Left kidney (tissue), 8 donors: ENCODE measurements at places on chromosomes 13 and 19. TPM values are rescaled to one million over a fixed set of nuclear protein-coding genes. Genes with fewer than 3 reads are reported as not detected.
A peak's percentile ranks its signal among the peaks of the same experiment; 100 is the strongest.

Gene SIGLECL1
- polyA plus RNA-seq, result not detected

Gene FLT3
- 0.22 TPM for polyA plus RNA-seq

Gene SIGLEC12
- polyA plus RNA-seq, result 0.10 TPM

Gene ZNF556
- polyA plus RNA-seq, result 1.0 TPM

Gene YJEFN3
- polyA plus RNA-seq, result 11.6 TPM

DNA sequence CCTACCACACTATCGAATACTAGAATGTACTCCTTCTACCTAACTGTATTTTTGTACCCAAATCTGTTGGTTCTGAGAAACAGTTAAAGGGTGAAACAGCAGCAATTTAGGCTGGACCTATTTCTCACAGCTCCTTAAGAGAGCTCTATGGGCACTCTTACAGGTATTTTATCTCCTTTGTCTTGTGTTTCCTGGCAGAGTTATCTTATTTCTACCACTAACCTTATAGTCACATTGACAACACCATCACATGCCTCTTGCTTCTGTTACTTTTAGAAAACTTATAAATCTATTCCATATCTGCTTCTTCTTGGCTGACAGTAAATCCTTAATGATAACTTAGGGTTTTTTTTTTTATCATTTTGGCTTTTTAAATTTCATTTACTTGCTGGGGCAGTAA, 130.7 kb downstream of the MYO16 start:
- DNase-seq, result no peak

GRCh38 chr13:96075953-96076543, 13.9 kb upstream of the HS6ST3 start:
- DNase-seq, result no peak

GRCh38 chr13:39862900-39863299, 207.4 kb downstream of the COG6 start:
- DNase-seq, result no peak

DNA sequence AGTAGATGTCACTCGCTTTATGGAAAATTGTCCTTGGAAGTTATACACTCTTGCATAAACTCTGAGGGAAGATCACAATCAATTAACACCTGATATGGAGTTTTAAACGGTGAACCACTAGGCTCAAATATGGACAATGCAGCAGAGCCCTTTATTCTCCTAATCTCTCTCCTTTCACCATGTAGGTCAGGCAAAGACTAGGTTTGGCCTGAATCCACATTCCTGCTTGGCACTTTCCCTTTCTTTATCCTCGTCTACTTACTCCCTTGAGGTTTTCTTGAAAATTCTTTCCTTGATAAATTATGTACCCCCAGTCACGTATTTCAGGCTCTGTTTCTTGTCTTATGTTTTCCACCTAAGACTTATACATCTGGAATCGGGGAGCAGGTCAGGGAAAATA, 751.7 kb downstream of the DACH1 start:
- DNase-seq, result no peak

DNA sequence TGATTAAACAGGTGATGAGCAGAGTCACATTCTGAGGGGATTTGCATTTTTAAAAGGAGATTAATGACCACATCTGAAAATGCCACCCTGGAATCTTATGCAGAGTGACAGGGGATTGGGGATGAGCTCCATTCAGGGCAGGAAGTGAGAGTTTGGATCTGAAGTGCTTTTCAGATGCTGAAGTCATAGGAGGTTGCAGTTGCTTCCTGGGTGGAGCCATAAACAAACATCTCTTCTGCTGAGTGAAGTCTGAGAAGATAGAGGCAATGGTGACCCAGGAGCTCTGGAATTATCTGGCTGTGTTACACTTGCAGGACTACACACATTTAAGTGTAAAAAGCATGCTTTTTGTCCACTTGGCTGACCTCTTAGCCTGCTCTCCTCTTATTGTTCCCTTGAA, 51.4 kb upstream of the PSG8 start:
- DNase-seq, result no peak

DNA sequence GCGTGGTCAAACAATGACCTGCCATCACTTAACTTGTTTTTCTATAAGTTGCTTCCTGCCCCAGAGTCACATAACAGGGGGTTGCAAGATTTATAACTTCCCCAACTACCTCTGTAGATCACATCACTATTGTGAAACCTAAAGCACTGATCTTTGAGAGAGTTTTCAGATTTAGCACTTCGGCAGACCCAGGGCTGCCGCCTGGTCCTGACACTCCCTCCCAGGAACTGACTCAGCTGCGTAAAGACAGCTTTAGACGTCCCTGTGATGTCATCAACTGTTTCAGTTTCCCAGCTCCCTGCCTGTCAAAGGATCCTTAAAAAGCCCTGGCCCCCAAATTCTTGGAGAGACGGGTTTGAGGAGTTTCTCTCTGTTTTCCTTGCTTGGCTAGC, 33.3 kb downstream of the IGFL2 start:
- no peak for DNase-seq

GRCh38 chr13:47237571-47237970, 340.7 kb upstream of the HTR2A start:
- DNase-seq, result no peak

GRCh38 chr19:3451451-3451866, 28.9 kb downstream of the SMIM24 start:
- DNase-seq, result no peak

- no peak for DNase-seq
Observed at GRCh38 chr13:75321084-75321483, 160.9 kb downstream of the TBC1D4 start.

DNA sequence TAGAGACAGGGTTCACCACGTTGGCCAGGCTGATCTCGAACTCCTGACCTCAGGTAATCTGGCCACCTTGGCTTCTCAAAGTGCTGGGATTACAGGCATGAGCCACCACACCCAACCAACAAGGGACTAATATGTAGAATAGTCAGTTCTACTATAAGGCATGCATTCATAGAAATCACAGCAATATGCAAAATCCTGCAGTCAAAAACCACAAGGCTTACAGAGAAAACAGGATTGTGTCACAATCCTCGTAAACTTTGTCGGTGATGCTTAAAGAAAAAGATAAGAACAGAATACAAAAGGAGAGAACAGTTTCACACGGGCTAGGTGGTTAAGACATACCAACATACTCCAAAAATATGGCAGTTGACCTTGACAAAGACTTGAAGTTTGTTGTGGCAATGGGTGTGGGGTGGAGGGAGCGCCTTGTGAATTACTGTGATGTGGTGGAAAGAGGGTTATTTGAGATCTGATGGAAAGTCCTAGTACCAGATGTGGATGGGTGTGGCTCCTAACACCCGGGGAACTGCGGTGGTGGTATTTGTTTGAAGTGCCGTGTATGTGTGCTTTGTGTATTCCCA, 12.4 kb downstream of the NOSIP start:
- DNase-seq, result no peak

GRCh38 chr13:69856331-69856730, 251.3 kb upstream of the ATXN8OS start:
- peak; percentile 13 for DNase-seq

- peak; percentile 73 for DNase-seq
Observed at GRCh38 chr19:53792721-53793433, 31.2 kb downstream of the NLRP12 start.

GRCh38 chr13:36840718-36841250, 21.8 kb downstream of the RFXAP start:
- no peak for DNase-seq

GRCh38 chr19:20247016-20247683, 80.1 kb downstream of the ZNF486 start:
- peak; percentile 51 for DNase-seq

GRCh38 chr13:103007427-103007762, 58.8 kb downstream of the SLC10A2 start:
- DNase-seq, result no peak

DNA sequence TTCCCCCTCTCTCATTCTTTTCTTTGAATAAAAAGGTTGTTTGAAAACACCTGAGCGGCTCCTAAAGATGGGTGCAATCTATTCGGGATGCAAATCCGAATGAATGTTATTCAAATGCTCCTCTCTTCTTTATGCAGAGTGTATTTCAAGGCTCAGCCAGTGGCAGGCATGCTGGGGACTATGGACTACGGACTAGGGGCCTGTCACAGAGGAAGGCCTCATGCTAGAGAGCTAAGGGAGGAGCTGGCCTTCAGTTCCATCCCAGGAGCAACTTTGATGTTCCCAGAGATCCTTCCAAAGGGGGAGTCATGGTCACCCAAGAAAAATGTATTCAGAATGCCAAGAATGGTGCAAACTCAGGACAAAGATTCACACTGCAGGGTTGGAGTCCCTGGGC, 9.3 kb downstream of the ALOX5AP start:
- no peak for DNase-seq

DNA sequence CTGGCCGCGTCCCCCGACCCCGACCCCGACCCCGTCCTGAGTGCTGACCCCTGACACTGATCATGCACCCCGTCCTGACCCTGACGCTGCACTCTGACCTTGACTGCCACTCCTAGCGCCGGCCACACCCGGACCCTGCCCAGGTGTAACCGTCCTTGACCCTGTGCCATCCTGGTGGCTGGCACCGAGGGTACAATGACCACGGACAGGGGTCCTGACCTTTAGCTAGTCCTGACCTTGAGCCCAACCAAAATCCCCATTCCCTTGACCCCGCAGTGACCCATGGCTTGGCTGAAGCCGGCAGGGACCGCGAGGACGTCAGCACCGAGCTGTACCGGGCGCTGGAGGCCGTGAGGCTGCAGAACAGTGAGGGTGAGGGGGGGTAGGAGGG, 25.9 kb downstream of the CLEC4M start:
- DNase-seq, result no peak

- DNase-seq, result no peak
Observed at GRCh38 chr19:28235606-28236125, 977.3 kb downstream of the UQCRFS1 start.

- DNase-seq, result peak; percentile 68
Observed at GRCh38 chr19:459724-460511, 915 bp downstream of the SHC2 start.
